Small intestine (tissue), 16 donors: ENCODE measurements at places on chromosomes 4 and X.

GRCh38 chrX:41863343-41864203 is 59.8 kb downstream of the CASK start:
- DNase-seq = no peak

DNA sequence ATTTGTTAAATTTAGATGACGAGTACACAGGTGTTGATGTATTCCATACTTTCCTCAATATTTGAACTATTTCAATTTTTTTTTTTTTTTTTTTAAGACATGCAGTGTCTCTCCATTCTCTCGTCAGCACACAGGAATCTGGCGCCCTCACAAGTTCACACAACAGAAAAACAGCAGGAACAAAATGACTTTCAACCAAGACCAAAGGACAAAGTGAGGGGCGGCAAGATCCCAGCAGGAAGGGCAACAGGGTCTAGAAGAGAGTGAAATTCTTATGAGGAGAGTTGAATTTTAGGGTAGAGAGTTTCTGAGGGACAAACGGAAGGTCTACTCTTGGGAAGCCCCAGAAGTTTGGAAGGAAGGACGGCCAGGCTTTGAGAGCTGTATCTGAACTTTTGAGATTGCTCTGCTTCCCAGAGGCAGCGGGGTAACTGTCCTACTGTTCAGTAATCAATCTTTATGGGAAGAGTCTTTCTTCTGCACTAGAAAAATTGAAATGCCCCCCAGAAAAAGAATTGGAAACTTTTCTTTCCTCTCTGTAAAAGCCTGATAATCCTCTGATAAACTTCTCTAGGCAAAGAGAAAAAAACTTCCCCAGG is 760.2 kb downstream of the RAB28 start:
- DNase-seq = no peak

DNA sequence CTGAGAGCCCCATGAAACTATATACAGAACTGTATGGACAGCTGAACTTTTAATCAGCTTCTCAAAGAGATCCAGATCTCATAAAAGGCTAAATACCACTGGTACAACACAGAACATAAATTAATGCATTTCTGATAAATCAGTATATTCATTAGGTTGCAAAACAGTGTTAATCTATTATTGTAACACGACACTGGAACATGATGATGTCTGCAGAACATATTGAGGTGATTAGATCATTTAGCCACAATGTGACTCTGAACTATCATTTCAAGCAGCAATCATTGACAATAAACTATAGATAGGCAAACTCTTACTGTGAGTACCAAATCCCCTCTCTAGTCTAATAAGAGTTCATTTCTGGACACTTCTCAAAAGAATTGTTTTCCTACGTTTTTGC is 50.3 kb downstream of the GASK1B start:
- no peak for DNase-seq

- no peak for DNase-seq
Measured at GRCh38 chr4:148773313-148773712, 331.1 kb upstream of the NR3C2 start.

DNA sequence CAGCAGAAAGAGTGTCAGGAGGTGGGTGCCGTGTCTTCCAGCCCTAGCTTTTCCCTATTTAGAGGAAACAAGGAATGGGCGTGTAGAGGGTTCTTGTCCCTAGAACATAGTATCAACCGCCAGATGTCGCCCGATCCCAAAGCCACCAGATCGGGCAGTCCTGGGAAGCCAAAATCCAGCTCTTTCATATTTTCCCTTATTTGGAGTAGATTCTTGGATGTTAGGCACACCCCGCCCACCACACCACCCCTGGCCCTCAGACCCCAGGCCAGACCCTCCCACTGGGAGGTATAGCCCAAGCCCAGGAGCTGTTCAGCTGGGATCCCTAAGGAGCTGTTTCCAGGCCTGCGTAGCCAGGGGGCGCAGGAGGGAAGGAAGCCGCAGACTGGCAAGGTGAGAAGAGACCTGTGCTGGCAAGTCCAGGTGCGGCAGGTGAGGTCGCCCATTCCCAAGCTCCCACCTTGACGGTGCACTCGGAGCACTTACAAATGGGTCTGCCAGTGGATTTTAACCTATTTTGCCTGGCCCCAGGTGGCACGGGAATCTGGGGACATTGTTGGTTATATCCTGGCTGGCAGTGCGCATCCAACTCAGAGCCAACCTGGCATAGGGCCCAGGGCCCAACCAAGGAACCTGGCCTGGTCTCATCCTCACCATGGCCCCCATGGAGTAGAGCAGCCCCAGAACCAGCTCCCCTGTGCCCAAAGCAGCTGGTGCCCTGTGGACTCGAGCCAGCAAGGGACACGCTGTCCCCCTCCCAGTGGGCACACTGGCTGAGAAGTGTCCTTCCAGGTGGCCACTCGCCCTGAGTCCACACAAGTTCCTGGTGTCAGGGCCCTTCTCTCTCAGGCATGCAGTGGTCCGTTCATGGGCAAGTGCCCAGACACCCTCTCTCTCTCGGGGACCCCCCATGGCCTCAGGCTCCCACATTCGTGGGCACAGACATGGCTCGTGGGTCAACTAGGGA is 811 bp downstream of the FLNA start:
- peak; percentile 72 for DNase-seq

DNA sequence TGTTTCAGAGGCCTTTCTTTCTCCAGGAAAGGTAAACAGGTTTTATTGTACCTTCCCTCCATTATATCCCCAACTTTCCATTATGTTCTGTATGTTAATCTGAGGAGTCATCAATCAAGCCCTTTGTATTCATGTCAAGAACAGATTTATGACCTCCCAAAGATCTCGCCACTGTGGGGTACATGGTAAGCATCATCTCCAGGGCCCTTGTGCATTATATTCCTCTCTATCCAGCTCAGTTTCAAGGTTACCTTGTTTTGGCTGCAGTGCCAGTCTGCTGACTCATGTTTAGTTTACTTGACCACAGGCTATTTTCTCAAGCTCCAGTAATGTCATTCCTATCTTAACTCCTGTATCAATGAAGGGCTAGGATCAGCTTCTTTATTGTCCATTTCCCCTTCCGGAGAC is 125.1 kb upstream of the FRMPD4 start:
- DNase-seq = no peak

GRCh38 chr4:70818921-70819320 is 20.8 kb downstream of the GRSF1 start:
- DNase-seq = no peak

DNA sequence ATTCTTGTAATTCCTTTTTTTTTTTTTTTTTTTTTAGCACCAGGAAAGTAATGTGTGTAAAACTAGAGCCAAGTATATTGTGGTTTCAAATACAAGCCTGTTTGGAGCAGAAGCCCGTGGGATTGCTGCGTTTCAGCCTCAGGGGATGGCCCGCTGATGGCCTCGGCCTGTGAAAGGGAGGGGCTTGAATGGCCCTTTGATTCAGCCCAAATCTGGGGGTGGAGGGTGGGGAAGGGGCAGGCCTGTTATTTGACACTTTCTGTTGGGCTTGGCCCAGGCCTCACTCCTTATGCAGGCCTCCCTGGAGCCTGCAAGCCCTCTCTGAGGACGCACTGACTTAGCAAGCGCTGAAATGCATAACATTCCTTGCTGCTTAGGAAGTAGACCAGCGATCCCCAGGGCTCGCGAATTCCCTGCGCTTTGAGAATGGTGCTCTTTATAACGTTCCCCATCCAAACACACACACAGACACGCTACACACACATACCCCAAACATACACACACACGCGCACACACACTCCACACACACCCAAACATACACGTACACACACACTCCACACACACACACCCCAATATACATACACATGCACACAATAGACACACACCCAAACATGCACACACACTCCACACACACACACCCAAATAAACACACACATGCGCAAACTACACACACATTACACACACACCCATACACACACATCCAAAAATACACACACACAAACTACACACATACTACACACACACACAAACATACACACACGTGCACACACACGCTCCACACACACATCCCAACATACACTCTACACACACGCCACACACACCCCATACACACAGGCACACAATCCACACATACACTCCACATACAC is 29.6 kb downstream of the TLR10 start:
- no peak for DNase-seq

DNA sequence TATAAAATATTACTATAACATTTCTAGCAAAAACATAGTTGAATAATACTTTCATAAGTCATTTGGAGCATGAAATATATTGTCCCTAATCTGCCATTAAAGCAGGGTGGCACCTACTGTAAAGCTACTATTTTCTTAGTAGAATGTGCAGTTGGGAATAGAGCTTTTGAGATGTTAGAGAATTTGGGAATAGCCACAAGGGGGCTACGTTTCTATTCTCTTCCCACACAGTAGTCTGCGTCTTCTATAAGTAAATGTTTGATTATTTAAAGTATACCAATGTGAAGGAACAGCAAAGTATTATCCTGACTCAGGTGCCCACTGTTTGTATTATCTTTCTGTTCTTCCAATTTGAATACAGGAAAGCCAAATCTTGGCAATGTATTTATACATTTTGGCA is 323.2 kb upstream of the GIMD1 start:
- no peak for DNase-seq

DNA sequence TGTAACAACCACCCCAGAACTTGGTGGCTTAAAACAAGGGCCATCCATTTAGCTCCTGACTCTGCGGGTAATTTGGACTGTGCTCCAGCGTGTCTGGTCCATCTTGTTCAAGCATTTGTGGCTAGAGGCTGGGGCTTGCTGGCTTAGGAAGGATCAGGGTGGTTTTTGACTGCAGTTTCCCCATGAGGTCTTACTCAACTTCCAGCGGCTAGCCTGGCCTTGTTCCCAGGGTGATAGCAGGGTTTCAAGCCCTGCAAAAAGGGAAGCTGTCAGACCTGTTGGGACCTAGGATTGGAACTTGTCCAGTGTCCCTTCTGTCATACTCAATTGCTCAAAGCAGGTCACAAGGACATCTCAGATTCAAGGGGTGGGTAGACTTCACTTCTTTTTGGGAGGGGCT is 205.9 kb downstream of the STIM2 start:
- DNase-seq = no peak

GRCh38 chr4:3834186-3834662 is 68.0 kb downstream of the ADRA2C start:
- no peak for DNase-seq

- no peak for DNase-seq
Measured at GRCh38 chr4:189436207-189436606, 504.5 kb upstream of the FRG1 start.

GRCh38 chrX:33726281-33727160 is 405.6 kb downstream of the FAM47A start:
- peak; percentile 1 for DNase-seq

GRCh38 chrX:118679290-118679689 is 48.1 kb upstream of the IL13RA1 start:
- DNase-seq = no peak

- DNase-seq = no peak
Measured at GRCh38 chrX:352582-353314, 34.0 kb downstream of the PPP2R3B start.

- DNase-seq = no peak
Measured at GRCh38 chr4:101952985-101953384, 162.5 kb downstream of the BANK1 start.

GRCh38 chrX:18983666-18984380 is at the start of gene PHKA2:
Gene PHKA2 (minus strand): TSS chrX:18984114. CDS start chrX:18983932, 182 bp downstream.
- peak; percentile 80 for DNase-seq

- peak; percentile 5 for DNase-seq
Measured at GRCh38 chr4:36348403-36348938, 67.1 kb downstream of the DTHD1 start.

DNA sequence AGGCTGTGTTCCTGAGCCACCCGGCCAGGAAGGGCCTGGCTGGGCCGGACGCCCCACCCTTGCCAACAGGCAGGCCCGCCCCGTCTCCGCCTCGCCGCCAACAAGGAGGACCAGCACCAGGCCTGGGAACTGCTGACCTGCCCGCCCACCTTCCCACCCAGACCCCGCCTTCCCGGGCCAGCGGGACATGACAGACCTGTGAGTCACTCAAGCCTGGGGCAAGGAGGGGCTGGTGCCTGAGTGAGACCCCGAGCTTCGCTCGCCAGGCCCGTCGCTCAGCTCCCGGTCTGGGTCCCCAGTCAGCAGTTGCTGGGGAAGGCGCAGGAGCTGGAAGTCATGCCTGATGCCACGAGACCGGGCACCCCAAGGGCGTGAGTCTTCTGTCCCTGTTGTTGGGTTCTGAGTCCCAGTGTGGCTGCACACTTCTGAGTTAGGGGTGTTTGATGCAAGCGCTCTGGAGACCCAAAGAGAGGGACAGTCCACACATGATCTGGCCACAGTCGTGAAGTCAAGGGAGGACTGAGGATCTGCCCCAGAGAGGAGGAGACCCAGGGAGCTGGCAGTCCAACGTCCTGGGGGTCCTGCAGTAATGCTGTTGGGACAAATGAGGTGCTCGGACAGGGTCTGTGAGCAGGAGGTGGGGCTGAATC is at the start of gene DNASE1L1:
DNASE1L1 (minus strand) TSS at position 33 of the 650 bp plus-strand sequence. CDS start 3,686 bp downstream, outside the sequence.
- DNase-seq = peak; percentile 86

DNA sequence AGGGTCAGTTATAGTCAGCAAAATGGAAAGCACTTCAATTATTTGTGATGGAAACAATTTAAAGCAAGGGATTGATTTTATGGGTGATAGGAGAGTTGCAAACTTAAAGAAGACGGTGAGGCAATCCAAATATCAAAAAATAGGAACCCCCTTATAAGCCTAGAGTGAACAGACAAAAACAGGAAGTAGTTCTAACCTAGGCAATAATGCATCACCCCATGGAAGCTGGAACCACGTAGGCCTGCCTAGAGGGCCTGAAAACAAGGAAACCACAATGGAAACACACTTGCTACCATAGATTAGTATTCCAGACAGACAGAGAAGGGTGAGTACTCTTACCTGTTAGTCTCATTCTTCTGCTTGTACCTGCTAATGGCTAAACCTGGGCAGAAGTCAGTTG is 13.5 kb upstream of the GK2 start:
- no peak for DNase-seq

DNA sequence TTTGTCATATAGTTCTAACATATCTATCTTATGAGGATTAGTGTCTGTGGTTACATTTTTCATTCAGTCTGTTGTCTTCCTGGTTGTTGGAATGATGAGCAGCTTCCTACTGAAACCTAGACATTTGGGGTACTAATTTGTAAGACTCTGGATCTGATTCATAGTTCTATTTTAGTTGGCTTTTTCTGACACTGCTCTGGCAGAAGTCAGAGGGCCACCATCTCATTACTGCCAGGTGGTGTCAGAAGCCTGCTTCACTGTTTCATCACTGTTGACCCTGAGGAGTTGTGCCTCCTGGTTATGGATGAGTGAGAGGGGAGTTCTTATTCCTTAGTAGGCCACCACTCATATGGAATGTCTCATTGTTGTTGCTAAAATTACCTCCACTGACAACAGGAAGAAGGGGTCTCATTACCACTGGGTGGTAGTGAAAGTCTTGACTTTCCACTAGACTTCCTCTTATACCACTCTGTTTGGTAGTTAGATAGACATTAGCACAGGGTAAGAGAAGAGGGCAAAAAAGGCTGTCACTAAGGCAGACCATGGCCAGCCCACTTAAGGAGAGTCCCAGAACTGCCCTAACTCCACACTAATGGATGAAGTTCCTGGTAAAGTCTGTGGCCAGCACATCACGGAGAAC is 395.2 kb downstream of the SPOCK3 start:
- DNase-seq = no peak

- peak; percentile 62 for DNase-seq
Measured at GRCh38 chr4:88819818-88820697, 122.4 kb upstream of the NAP1L5 start.
